ENCODE measurements at places on chromosomes 4 and X. TPM values are rescaled to one million over a fixed set of nuclear protein-coding genes. Genes with fewer than 3 reads are reported as not detected.

FRYL gene
- 70.5 TPM for total RNA-seq

DNA sequence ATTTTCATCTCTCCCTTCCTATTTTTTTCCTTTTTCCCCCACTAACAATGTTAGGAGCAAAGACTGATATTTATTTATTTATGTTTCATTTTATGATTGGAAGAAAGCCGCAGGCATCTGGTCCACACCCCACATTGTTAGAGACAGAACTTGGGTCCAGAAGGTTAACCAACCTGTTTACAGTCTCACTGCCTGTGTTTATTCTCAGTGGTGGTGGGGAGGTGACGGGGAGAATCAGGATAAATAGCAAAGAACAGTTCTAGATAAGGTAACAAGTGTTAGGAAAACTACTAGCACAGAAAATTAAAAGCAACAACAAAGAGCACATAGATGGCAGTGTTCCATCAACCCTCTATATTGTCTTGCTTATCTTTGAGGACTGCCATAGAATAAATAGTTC is 301.7 kb upstream of the DIPK2B start:
- DNase-seq = no peak

- no peak for DNase-seq
These were observed 202.0 kb downstream of the NR3C2 start for GRCh38 chr4:148240241-148240640.

DNA sequence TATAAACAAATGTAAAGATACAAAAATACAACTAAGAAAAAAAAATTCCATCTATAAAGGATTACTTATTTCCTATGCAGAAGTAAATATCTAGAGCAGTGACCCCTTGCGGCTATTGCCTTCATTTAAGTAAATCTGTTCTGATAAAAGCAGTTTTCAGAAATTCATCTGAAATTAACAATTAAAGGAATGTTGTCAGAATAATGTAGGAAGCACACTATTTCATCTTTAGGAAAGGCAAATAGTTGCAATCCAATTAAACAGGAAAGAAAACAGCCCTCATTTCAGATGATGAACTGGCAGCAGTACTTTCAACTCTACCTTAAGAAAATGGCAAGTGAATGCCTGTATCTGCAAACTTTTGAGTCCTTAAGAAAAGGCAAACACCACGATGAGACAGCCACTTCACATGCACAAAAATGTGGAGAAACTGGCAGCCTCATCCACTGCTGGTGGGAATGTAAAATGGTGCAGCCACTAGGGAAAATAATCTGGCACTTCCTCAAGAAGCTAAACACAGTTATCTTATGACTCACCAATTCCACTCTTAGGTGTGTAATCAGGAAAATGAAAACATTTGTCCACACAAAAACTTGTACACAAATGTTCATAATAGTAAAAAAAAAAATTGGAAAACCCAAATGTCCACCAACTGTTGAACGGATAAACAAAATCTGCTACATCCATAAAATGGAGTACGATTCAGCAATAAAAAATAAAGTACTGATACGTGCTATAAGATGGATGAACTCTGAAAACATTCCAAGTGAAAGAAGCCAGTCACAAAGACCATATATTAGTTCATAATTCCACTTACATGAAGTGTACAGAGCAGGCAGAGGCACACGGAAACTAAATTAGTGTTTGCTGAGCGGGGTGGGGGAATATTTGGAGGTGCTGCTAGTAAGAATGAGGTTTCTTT is 2.0 kb upstream of the THAP9 start:
- DNase-seq = no peak

Data from neural progenitor cell (in vitro differentiated cells).